ENCODE measurements at places on chromosomes 5 and 9. TPM values are rescaled to one million over a fixed set of nuclear protein-coding genes. Genes with fewer than 3 reads are reported as not detected.

The LMX1B gene
- not detected for total RNA-seq

The SURF1 gene
- total RNA-seq: 32.7 TPM

The ACTBL2 gene
- total RNA-seq: under 0.01 TPM

The SLC36A3 gene
- not detected for total RNA-seq

The SMAD5 gene
- total RNA-seq: 59.7 TPM

The SLC25A2 gene
- total RNA-seq: not detected

The CNTFR gene
- not detected for total RNA-seq

The TOMM5 gene
- 107 TPM for total RNA-seq
